ENCODE measurements at places on chromosomes 1 and 21.

GRCh38 chr21:27674041-27674615, 707.2 kb upstream of the ADAMTS5 start:
- no peak for DNase-seq

DNA sequence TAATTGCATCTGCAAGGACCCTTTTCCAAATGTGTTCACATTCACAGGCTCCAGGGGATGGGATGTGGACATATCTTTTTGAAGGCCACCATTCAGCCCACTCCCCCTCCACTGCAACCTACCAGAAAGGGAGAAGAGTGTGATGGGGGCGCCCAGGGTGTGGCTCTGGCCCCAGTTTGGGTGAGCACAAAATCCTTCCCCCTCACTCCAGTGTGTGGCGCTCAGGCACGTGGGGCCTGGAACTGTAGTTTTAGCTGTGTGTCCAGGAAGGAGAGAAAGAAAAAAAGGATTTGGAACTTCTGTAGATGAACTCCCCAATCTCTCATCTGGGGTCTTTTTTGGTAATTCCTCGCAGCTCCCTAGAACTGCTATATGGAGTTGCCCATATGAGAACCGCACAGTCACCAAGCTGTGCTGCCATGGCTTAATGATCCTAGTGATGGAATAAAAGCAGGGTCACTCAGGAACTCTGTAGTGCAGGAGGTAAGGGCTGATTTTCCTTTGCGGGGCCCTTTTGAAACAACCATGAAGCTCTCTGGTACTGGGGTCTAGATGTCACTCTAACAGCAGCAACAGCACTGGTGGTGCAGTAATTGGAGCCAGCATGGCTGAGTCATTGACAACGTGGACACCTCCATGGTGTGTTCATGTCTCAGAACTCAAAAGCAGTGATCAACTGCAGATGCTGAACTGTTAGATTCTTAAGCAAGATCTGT, 17.0 kb downstream of the AGT start:
- DNase-seq, result no peak

DNA sequence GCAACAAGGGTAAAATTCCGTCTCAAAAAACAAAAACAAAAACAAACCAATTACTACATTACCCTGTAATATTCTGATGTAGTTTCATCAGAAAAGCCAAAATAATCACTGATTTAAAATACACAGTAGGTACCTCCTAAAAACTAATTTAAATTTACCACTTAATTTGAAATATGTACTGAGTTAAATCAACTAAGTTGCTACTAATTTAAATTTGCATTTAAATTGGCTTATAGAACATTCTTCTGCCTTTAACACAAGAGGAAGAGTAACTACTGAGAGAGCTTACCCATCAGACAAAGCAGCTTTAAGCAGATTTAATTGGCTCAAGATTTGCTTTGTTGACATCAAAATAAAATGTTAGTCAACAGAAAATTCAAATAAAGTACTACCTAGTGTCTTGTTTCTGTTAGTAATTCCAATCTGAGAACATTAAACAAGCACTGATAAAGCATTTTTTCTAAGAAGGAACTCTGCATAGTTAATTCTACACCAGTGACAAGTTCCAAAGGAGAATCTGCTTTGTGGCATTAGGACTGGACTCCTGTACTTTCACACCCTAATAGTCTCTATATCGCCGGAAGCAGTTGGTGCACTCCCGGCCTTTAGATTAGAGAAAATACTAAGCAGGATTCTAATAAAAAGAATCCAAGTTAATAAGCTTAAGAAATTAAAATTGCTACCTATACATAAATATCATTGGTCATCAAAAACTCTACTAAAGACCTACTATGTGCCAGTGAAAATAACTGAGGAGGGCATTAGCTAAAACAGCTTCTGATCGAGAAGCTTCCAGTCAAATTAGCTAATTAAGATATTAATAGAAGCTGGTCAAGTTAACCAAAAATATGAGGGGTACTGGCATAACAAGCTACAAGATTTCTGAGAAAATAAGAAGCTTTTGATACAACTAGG, 8.4 kb downstream of the LUZP1 start:
- no peak for DNase-seq

DNA sequence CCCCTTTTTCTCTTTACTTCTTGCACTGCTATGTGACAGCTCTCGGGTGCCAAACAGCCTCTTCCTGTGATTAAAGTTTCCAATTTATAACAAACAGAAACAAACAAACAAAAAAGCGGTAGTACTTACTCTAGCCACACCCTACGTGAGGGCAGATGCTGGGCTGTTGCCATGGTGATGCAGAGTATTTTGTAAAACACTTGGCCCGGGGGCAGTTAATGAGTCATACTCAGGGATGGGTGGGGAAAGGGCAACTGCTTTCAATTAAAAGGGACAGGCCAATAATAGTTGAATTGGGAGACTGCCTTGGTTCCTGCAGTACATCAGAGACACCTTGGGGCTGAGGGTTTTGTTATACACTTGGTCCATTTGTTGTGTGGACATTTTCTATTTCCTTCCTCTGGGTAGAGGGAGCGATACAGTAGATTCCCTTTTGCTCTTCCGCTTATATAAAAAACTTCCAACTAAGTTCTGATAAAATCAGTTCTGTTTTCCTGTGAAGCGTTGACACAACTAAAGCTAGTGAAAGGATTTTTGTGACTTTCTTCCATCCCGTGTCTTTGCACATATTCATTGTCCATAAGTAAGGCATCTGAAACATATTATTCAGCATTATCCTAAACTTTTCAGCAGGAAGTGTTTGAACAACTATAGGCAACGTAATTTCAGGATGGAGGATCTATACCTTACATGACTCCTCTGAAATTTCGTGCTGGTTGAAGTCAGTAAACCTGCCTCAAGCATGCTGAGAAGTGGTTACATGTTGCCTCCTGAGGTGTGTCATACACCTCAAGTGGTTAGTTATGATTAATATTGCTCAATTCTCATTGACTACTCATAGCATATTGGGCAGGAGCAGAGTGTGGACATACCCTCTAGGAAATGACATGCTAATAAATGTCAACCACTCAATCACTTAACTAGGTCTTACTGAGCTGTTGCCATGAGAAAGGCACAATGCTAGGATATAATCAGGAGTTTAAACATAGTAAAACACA, 36.7 kb upstream of the THEM4 start:
- peak; percentile 73 for DNase-seq

DNA sequence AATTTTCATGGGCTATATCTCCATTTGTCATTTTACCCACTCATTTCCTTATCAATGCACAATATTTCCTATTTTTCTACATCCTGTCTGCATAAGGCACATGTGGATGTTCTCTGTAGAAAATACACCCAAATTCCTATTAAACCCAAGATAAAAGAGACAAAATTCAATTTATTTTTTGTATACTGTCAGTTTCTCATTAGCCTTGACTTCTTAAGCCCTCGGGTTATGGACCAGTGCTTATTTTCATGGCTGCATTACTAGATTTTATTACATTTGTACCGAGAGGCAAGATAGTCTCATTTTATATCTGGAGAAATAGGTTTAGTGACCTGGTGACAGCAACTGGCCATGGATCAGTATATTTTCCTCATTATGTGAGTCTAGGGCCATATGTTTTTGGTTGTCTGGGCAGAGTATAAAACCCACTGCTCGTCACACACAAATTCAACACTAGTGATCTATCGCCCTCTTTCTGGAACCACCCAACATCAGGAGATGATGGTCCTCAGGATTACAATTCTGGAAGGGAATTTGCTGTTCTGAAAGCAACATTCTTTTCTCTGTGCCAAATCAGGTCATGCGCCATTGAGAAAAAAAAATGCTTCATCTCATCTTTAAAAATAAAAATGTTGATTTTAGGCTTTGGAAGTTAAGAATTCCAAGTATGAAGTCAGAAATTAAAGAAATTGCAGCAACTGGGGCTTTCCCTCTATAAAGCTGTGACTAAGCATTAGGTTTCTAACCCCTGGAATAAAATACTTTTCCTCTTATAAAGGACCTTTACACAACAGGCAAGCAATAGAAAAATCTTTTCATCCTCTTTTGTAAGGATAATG, 81.4 kb downstream of the ASTN1 start:
- no peak for DNase-seq

- DNase-seq, result no peak
These were observed 35.1 kb downstream of the UAP1 start for GRCh38 chr1:162596514-162597170.

DNA sequence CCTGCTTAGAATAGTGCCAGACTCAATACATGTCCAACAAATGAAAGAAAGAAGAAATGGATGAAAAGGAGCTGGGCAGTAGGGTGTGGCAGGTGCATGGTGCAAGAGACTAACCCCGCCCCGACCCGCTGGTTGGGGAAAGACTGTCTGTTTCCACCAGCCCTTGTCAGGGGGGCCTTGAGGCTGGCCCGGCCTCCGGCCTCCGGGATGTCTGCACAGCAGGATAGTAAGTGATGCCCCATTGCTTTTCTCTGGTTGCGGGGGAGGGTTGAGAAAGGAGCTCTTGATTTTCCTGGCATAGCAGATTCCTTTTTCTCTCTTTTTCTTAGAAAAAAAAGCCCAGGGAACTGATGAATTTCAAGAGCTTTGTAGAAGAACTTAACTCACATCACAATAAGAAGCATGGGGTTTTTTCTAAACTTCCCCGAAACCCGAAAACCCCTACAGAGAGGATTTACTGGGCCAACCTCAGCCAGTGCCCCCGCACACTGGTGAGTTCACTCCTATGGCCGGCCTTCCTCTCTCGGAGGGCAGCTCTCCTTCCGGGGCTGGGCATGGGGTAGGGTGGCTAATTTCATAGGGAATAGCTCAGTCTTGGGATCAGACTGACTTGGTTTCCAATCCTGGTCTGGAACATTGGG, 12.5 kb upstream of the TTC22 start:
- no peak for DNase-seq

DNA sequence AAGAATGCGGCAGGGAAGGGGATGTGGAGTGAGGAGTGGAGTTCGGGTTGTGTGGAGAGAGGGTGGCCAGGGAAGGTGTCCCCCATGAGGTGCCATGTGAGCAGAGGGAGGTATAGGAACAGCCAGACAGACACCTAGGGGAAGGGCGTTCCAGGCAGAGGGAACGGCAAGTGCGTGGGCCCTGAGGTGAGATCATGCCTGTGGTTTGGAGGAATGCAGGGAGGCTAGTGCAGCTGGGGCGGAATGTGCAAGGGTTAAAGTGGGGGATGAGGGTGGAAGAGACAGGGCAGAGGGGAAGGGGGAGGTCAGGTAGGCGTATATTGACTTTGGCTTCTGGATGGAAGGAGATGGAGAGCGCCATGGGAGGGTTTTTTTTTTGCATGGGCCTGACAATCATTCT, 31.6 kb upstream of the PADI6 start:
- no peak for DNase-seq

GRCh38 chr1:204254031-204254661, 40.4 kb upstream of the GOLT1A start:
- DNase-seq, result no peak

- no peak for DNase-seq
These were observed 145.7 kb downstream of the CLIC6 start for GRCh38 chr21:34814529-34814951.

- no peak for DNase-seq
These were observed 1052.8 kb downstream of the TTLL7 start for GRCh38 chr1:82946096-82946605.

GRCh38 chr1:167650269-167651160, 20.5 kb downstream of the RCSD1 start:
- DNase-seq, result no peak

DNA sequence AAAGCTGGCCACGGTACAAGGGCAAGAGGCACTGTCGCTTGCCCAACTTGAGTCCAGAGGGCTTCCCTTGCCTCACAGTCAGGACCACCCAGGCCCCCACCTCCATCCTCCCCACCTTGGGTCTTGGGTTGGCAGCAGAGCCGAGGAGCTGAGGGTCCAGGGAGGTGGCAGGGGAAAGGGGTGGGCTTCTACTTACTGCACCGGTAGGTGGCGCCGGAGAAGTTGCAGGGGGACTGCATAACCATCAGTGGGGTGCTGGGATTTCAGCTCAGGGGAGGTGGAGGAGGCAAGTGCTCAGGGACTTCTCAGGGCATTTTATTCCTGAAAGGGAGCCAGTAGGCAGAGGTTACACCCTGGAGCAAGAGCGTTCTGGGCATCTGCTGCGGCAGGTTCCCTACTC, 44.0 kb downstream of the TRIM62 start:
- peak; percentile 40 for DNase-seq

- no peak for DNase-seq
These were observed 123.6 kb downstream of the ELAVL4 start for GRCh38 chr1:50232336-50232735.

DNA sequence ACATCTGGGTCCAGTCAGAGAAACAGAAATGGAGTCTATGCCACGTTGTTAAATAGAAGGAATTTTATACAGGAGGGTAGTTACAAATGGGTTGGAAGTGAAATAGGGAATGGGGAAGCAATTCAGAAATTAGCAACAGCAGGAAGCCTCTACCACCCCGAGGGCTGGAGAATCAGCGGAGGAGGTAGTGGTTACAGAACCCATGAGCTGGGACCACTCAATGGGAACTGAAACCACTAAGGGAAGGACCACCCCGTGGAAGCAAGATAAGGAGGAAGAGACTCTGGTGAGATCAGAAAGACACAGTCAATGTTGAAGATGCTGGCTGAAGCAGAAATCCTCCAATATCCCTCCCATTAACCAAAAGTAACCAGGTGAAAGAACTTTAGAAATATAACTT, 15.5 kb upstream of the MAST2 start:
- no peak for DNase-seq

- DNase-seq, result peak; percentile 74
These were observed 86.6 kb upstream of the DPH5 start for GRCh38 chr1:101112051-101112780.

GRCh38 chr21:45393833-45394638, 10.9 kb upstream of the COL18A1 start:
- DNase-seq, result no peak

GRCh38 chr1:208455821-208456220, 211.6 kb upstream of the PLXNA2 start:
- DNase-seq, result no peak

DNA sequence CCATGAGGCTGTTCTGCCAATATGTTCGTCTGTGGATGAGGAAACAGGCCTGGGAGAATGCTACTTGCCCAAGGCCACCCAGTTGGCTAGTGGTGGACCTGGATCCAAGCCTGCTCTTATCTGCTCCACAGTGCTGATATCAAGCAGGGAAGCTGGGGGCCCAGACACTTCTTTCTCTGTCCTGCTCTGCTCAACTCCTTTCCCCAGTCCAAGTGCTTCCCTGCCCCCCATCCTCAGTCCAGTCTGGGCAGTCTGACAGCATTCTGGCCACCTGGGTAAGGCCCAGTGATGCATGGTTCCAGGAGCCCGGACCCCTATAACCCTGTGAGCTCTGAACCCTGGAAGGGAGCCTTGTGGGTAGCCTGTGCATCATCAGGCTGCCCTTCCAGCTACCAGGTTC, 4.2 kb upstream of the PAQR7 start:
- DNase-seq, result no peak
